ENCODE measurements at places on chromosomes 12 and 14. TPM values are rescaled to one million over a fixed set of nuclear protein-coding genes. Genes with fewer than 3 reads are reported as not detected.

COX8C gene
- total RNA-seq = not detected

ITGA7 gene
- total RNA-seq = 15.5 TPM

GALC gene
- 28.4 TPM for total RNA-seq

ADAM21 gene
- under 0.01 TPM for total RNA-seq

TDRD9 gene
- total RNA-seq = 1.0 TPM

SLCO1B1 gene
- not detected for total RNA-seq

TCL1A gene
- not detected for total RNA-seq

EML1 gene
- 18.1 TPM for total RNA-seq

KRT74 gene
- not detected for total RNA-seq

WASHC3 gene
- total RNA-seq = 112 TPM

CLEC7A gene
- total RNA-seq = not detected

ST8SIA1 gene
- 0.93 TPM for total RNA-seq

ZNF385A gene
- 1.9 TPM for total RNA-seq

ADAM20 gene
- total RNA-seq = 0.17 TPM

LLPH gene
- total RNA-seq = 8.2 TPM

FAM186B gene
- total RNA-seq = not detected

SERPINA9 gene
- total RNA-seq = not detected

PFDN5 gene
- 559 TPM for total RNA-seq

IAPP gene
- not detected for total RNA-seq

BMAL2 gene
- 0.70 TPM for total RNA-seq

SLCO1B3 gene
- not detected for total RNA-seq

PLEKHG7 gene
- not detected for total RNA-seq

KLHL33 gene
- total RNA-seq = 0.09 TPM

DDX23 gene
- total RNA-seq = 50.5 TPM

RASSF9 gene
- 1.6 TPM for total RNA-seq

HPD gene
- total RNA-seq = 4.9 TPM

OR4E2 gene
- total RNA-seq = not detected

AVPR1A gene
- total RNA-seq = not detected

TOMM20L gene
- not detected for total RNA-seq

TMEM106C gene
- 19.7 TPM for total RNA-seq

DPY19L2 gene
- not detected for total RNA-seq

FAM177A1 gene
- total RNA-seq = 27.0 TPM

DIO2 gene
- 0.09 TPM for total RNA-seq

KRT4 gene
- total RNA-seq = not detected

REC8 gene
- total RNA-seq = 15.1 TPM

WNT5B gene
- total RNA-seq = 20.4 TPM

TGFB3 gene
- 11.0 TPM for total RNA-seq

FOXM1 gene
- total RNA-seq = 3.3 TPM

CCDC38 gene
- total RNA-seq = not detected

RNASE7 gene
- total RNA-seq = not detected

RNU4-1 gene
- total RNA-seq = under 0.01 TPM

PRIMA1 gene
- total RNA-seq = not detected

LRFN5 gene
- 1.8 TPM for total RNA-seq

SERPINA3 gene
- total RNA-seq = 80.7 TPM

NXPH4 gene
- 14.1 TPM for total RNA-seq

TGM1 gene
- total RNA-seq = 7.9 TPM

CCDC85C gene
- total RNA-seq = 0.77 TPM

Measured in pericardium fibroblast (primary cell).